Heart right ventricle (tissue), 16 donors: ENCODE measurements at places on chromosomes 3 and 15. TPM values are rescaled to one million over a fixed set of nuclear protein-coding genes. Genes with fewer than 3 reads are reported as not detected.

DNA sequence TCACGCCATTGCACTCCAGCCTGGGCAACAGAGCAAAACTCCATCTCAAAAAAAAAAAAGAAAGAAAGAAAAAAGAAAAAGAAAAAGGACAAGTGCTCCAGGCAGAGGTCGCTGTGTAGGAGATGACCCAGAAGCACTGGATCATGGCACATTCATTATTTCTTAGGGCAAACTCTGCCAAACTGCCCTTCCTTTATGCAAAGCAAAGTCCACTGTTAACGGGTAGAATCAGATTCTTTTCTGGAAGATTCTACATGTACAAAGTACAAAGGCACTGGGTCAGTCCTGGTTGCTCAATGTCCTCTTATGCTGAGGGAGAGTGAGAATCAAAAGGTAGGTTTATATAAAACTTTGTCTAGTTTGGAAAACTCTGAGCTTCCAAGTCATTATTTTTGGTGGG is 144.9 kb downstream of the FEZF2 start:
- no peak for DNase-seq

GRCh38 chr3:128820252-128820839 is 59.1 kb upstream of the ACAD9 start:
- DNase-seq, result no peak

- no peak for DNase-seq
These were observed 41.1 kb downstream of the IFT57 start for GRCh38 chr3:108181172-108181571.

DNA sequence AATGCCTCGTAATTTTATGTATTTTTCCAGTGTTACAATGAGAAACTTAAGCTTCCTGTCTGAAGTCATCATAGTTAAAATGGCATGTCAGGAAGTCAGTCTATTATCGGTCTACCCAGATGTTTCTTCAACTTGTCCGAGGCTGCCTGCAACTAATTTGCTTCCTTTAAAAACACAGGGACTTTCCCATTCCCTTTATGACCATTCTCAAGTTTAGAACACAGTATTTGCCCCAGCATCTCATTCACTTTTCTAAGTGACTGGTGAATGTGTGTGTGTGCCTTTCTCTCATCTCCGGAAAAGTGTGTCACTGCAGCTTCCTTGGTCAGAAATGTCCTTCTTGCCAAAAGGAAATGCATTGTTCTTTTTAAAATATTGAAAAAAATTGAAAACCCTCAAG is 466.6 kb downstream of the RAP2B start:
- DNase-seq, result peak; percentile 7

DNA sequence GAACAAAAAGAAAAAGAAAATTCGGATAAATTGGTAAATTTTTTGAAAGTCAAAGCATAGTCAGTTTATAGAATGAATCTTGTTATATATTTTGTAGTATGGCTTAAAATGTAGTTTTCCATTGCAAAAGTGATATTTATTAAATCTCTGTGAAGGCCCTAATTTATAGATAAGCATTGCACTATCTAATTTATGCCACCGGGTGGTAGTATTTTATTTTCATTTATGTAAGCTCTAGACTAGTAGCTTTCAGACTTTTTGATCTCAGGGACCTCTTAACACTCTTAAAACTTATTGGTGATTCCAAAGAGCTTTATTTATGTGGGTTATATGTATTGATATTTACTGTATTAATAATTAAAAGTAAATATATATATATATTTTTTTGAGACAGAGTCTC is 133.9 kb upstream of the LRRFIP2 start:
- DNase-seq, result no peak

DNA sequence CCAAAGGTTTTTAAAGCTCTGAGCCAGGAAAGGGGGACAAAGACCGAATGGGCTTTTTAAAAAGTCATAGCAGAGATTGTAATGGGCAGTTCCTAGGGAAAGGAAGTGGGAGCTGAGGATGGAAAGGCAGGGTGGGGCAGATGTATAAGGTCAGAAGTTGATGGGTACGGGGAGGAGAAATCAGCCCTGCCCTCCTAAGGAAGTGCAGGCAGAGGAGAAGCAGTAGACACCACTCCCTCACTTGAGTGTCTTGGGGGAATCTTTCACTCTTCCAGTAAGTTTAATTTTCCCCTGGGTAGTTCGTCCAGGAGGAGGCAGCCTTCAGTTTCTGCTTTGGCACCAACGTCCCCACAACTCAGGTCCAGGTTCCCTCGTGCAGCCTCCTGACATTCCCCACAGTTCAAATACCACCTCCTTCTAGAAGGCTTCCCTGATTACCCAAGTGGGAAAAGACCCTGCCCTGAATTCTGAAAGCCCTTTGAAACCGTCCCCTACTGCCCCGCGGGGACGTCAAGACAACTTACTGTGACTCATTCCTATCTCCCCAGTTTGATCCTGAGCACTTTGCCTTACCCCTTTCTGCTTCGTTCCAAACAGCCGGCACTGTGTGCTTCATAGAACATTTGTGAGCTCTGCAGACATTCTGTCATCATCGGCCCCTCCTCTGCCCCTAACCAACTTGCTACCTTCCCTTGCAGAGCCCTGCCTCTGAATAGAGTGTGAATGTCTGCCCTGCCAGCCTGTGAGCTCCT is 14.3 kb upstream of the SRP14 start:
- no peak for DNase-seq

- no peak for DNase-seq
These were observed 16.6 kb upstream of the SEMA3F start for GRCh38 chr3:50138266-50139200.

DNA sequence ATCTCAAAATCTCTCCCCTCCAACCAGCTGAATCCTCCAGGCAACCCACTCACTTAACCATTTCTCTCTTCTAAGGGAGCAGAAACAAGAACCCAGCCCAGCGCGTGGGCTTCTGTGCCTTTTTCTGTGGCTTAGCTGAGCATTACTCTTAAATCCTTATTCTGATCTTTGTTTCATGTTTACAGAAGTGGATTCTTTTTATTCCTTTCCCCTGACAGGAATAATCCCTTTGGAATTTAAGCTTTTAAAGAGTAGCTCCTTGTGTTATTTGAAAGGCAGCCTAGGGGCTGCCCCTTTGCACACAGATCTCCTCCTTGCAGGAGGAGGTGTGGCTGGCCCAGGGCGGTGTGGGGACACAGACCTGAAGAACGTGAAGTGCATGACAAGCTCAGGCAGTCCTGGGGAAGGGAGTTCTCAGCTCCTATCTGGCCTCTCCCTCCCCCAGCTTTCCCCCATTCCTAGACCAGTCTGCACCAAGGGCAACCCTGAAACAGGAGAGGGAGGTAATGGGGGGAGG is 77.1 kb upstream of the UBE2E1 start:
- DNase-seq, result no peak

- no peak for DNase-seq
These were observed 198.0 kb downstream of the ALCAM start for GRCh38 chr3:105564546-105565288.

GRCh38 chr3:172546105-172546504 is 22.9 kb upstream of the TNFSF10 start:
- DNase-seq, result no peak

GRCh38 chr3:57252404-57252803 is 24.9 kb downstream of the APPL1 start:
- no peak for DNase-seq

- DNase-seq, result no peak
These were observed 5.6 kb downstream of the FOXL2 start for GRCh38 chr3:138941259-138941885.

- no peak for DNase-seq
These were observed 72.1 kb upstream of the ATP2B2 start for GRCh38 chr3:10577486-10577885.

GRCh38 chr3:151135541-151136337 is 50.3 kb downstream of the MED12L start:
- DNase-seq, result no peak

GRCh38 chr3:5948084-5948483 is 760.6 kb downstream of the EDEM1 start:
- DNase-seq, result no peak

DNA sequence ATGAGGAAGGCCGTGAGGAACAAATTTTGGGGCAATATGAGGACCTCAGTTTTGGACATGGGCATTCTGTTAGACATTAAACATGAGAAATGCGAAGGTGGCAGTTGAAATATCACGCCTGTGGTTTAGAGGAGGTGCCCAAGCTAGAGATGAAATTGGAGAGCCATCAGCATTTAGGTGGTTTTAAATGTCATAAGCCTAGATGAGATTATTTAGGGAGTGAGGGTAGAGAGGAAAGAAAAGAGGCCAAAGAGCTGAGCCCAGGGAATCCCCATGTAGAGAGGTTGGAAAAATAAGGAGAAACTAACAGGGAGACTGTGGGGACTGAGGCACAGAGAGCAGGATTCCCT is 14.9 kb downstream of the RTP1 start:
- no peak for DNase-seq

DNA sequence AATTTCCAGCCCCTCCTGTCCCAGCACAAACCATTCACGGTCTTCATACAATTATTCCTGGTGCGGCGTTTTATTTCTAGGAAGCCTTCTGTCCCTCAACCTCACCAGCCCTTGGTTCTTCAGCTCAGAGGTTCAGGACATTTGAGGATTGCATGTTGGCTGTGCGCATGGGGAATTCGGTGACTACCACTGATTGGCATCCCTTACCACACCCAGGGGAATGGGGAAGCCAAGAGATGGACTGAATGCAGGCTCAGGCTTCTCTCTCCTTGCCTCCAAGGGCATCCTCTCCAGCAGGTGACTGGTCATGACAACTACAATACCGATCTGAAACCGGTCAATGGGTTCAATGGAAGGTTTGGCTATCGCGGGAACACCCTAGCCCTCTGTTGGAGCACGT is 153.8 kb downstream of the MTHFS start:
- no peak for DNase-seq

DNA sequence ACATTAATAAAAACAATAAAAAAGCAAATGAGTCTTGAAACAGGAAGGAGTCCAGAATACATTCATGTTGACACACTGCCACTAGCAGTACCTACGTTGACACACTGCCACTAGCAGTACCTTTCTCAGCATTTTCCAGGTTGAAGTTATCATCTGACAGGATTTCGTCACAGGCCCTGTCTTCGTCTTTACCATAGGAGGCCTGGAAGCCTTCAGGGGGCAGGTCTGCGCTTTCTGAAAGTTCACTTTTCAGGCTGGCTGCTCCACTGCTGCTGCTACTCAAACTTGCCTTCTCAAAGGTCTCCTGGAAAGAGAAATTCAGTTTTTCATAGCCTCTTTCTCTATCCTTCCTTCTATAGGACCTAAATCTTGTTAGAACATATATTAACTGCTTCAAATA is 194.7 kb downstream of the NEK10 start:
- DNase-seq, result no peak

DNA sequence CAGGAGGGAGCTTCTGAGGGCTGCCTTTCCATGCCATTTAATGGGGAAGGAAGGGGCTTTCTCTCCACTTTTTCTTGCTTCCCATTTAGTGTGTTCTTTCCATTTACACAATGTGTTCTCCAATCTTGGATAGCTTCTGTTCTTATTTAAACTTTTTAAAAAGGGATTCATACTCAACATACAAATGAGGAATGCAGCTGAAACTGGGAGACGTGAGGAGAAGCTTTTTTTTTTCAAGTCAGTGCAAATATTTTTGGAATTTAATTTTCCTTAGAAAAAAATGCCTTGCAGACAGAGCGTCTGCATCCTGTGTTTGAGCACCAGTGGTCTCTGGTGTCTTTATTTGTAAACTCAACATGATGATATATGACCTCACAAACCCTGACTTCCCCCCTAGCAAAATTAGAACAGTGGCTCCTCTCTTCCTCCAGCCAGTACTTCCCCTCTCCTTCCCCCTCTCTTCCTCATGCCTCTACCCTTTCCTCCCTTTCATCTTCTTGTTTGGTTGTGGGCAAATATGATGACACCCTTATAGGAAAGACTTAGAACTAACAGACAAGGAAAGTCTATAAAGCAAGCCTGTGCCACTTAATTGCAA is 48.1 kb upstream of the PCSK6 start:
- DNase-seq, result no peak

GRCh38 chr3:32751377-32751776 is 66.4 kb downstream of the CNOT10 start:
- DNase-seq, result no peak

GRCh38 chr15:90326441-90326840 is 25.6 kb upstream of the ZNF774 start:
- DNase-seq, result no peak

DNA sequence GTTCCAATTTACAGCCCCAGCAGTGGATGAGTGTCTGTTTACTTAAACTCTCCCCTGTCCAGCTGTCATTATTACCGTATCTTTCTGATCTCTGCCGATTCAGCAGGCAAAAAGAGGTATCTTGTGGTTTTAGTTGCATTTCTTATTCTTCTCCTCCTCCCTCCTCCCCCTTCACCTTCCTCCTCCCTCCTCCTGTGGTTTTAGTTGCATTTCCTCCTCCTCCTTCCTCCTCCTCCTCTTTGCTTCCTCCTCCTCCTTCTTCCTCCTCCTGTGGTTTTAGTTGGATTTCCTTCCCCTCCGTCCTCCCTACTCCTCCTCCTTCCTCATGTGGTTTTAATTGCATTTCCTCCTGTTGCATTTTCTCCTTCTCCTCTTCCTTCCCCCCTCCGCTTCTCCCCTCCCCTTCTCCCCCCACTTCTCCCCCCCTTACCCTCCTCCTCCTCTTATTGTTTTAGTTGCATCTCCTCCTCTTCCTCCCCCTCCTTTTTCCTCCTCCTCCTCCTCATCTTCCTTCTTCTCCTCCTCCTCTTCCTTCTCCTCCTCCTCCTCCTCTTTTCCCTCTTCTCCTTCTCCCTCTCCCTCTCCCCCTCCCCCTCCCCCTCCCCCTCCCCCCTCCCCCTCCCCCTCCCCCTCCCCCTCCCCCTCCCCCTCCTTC is 25.3 kb upstream of the VPS33B start:
- DNase-seq, result no peak

- DNase-seq, result no peak
These were observed 58.0 kb upstream of the MRPL3 start for GRCh38 chr3:131560795-131561194.

GRCh38 chr3:72339670-72340030 is 508.6 kb downstream of the SHQ1 start:
- no peak for DNase-seq

GRCh38 chr3:61943975-61944374 is 382.6 kb downstream of the PTPRG start:
- no peak for DNase-seq

GRCh38 chr15:27223179-27223578 is 252.2 kb downstream of the GABRG3 start:
- DNase-seq, result no peak

- no peak for DNase-seq
These were observed 123.8 kb downstream of the TIGIT start for GRCh38 chr3:114417675-114418074.

The MINAR1 gene
- total RNA-seq, result 0.04 TPM

The PLSCR4 gene
- total RNA-seq, result 13.2 TPM

The RGMA gene
- 23.1 TPM for total RNA-seq

The ZIC4 gene
- total RNA-seq, result not detected

The NANOGP8 gene
- total RNA-seq, result not detected

The VPS33B gene
- total RNA-seq, result 7.2 TPM

The PCYT1A gene
- 108 TPM for total RNA-seq

The BFSP2 gene
- not detected for total RNA-seq

The CRBN gene
- total RNA-seq, result 62.2 TPM

The UNC13C gene
- total RNA-seq, result 0.20 TPM

The PIGZ gene
- total RNA-seq, result 6.0 TPM

The MYD88 gene
- total RNA-seq, result 10.8 TPM

The CDHR4 gene
- total RNA-seq, result not detected

The PIF1 gene
- total RNA-seq, result 0.22 TPM

The CISH gene
- total RNA-seq, result 9.0 TPM
